Ascending aorta (tissue), 2 donors: ENCODE measurements at places on chromosomes 12 and 14.

DNA sequence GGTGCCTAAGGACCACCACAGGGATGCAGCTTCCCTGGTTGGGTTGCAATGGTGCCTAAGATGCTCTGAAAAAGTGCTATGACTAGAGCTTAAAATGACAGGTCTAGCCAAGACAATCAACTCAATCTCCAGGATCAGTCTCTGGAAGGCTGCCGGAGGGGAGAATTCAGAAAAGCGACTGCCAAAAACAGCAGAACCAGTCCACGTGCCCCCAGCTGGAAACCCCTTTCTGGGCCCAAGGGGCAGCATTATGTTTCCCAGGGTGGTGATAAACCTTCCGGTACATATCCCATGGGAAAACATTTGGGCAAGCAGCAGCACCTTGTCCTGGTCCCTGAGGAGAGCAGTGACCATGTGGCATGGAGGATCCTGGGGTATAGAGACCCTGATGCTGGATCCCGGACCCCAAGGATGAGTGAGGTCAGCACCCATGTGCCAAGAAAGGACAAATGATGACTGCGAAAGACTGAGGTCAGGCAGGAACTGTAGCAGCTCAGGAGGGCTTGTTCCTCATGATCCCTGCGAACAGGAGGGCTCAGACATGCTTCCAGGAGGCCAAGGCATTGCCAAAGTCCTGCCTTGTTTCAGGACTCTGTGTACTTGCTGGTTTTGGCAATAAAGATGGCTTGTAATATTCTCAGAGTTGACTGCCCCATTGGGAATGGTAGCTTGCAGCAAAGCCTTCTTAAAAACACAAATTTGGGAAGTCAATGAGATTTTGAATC, 49.9 kb upstream of the LTBP2 start:
- no peaks in the 10 kb centered on the region for H3K27me3 ChIP-seq
- H3K4me1 ChIP-seq = peaks cover 49% of the 10 kb centered on the region
- H3K27ac ChIP-seq = peak overlapping the region; percentile 88
- peaks cover 22% of the 10 kb centered on the region for H3K36me3 ChIP-seq
- H3K4me3 ChIP-seq = no peak overlapping the region
- peak; percentile 84 for DNase-seq

DNA sequence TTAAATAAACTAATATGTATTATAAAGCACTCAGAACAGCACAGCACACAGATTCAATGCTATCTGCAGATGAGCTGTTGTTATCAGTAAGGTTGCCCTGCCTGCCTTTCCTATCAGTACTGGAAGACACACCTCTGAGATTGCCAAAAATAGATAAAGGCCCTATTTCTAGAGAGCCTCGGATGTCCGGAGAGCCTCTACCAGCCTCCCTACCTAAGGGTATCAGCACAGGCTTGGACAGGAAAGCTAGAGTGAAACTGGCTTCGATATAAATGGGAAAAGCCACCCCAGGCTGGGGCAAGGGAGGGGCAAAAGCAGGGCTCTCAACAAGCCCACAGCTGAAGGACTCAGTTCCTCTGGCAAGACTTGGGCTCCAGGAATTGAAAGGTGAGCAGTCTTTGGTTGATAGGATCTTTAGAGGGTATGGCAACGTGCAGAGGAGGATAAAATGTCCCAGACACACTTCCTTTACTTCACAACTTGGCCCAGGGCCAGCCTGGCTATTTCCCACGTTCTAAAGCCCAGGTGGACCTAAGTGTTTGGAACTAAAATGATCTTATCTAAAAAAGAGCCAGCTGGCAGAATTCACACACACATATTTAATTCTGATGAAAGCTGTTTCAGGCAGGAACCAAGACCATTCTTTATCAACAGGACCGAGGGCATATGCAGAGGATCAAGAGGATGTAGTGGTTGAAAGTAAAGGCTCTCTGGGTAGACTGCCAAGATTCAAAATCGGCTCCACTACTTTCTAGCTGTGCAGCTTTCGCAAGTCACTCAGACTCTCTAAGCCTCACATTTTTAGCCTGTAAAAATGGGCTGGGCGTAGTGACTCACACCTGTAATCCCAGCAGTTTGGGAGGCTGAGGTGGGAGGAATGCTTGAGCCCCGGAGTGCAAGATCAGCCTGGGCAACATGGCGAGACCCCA, 37.8 kb upstream of the ITPR2 start:
- no peak for DNase-seq
- H3K4me3 ChIP-seq = no peak overlapping the region
- no peak overlapping the region for H3K27ac ChIP-seq

GRCh38 chr14:77052281-77053044, 24.0 kb upstream of the IRF2BPL start:
- peaks cover 17% of the 10 kb centered on the region for H3K4me1 ChIP-seq
- no peaks in the 10 kb centered on the region for H3K27me3 ChIP-seq
- no peaks in the 10 kb centered on the region for H3K36me3 ChIP-seq
- DNase-seq = peak; percentile 80
- peak overlapping the region; percentile 79 for H3K27ac ChIP-seq
- no peak overlapping the region for H3K4me3 ChIP-seq

DNA sequence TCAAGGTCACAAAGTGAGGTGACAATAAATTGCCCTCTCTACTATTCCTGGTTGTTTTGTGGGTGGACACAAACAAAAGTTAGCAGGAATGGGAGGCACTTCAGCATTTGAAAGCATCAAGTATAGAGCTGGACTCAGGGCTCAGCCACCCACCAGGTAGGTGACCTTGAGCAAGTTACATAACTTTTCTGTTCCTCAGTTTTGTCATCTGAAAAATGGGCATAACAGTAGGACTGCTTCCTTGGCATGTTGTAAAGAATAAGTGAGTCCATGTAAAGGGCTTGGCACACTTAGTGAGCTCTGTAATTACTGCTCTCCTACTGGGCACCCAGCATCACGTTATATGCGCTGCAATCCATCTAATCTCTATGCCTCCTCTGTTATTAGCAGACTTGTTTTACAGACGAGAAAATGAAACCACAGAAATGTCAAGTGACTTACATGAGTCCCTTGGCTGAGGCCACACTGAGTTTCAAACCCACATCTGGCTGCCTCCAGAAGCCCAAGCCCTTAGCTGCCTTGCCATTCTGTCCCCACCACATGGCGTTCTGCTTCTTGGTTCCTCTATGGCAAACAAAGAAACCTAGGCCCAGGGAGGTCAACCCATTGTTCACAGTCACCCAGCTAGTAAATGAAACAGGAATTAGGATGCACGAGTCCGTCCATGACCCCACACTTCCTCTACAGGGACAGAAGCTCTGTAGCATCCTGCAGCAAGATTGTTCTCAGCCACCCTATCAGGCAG, 63.2 kb upstream of the SLC24A4 start:
- H3K4me3 ChIP-seq = no peak overlapping the region
- H3K36me3 ChIP-seq = no peaks in the 10 kb centered on the region
- DNase-seq = no peak
- H3K27me3 ChIP-seq = no peaks in the 10 kb centered on the region
- H3K27ac ChIP-seq = no peak overlapping the region

DNA sequence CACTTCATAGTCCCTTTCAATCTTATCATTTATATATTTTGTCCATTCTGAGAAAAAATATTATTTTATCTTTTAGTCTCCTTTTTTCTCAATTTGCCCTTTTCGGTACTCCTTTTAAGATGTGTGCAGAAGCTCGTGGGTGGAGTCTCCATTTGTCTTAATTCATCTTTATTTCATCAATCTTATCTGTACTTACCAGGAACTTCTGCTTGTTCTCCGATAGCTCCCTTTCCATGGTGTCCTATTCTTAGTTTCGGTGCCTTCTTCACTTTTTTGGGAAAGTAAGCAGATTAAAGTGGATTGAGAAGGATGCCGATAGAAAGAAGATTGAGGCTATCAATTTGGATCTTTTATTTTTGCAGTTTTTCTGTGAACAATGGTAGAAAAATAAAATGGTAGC, 183.4 kb upstream of the PLEKHA5 start:
- H3K27me3 ChIP-seq = no peaks in the 10 kb centered on the region
- no peaks in the 10 kb centered on the region for H3K36me3 ChIP-seq
- H3K4me1 ChIP-seq = no peaks in the 10 kb centered on the region
- no peak overlapping the region for H3K27ac ChIP-seq
- no peak for DNase-seq

DNA sequence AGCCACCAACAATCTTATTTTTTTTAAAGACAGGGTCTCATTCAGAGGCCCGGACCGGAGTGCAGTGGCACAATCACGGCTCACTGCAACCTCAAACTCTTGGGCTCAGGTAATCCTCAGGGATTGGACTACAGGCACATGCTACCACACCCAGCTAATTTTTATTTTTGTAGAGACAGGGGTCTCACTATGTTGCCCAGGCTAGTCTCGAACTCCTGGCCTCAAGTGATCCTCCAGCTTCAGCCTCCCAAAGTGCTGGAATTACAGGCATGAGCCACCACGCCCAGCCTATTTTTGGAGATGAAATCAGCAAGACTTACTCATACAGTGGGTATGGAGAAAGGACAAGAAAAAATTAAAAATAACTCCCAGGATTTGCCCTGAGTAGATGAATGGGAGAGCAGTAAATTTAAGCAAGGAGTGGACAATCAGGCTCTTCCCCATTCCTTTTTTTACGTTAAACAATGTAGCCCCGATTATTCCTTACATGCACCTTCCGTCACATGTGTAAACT, 13.2 kb downstream of the FMNL3 start:
- H3K36me3 ChIP-seq = no peaks in the 10 kb centered on the region
- H3K27ac ChIP-seq = no peak overlapping the region
- H3K4me3 ChIP-seq = no peak overlapping the region
- no peak for DNase-seq

- no peaks in the 10 kb centered on the region for H3K36me3 ChIP-seq
- no peak overlapping the region for H3K4me3 ChIP-seq
- no peaks in the 10 kb centered on the region for H3K27me3 ChIP-seq
- peak; percentile 22 for DNase-seq
- no peaks in the 10 kb centered on the region for H3K4me1 ChIP-seq
- H3K27ac ChIP-seq = no peak overlapping the region
Measured at GRCh38 chr14:100775351-100775830, 48.7 kb downstream of the DLK1 start.

DNA sequence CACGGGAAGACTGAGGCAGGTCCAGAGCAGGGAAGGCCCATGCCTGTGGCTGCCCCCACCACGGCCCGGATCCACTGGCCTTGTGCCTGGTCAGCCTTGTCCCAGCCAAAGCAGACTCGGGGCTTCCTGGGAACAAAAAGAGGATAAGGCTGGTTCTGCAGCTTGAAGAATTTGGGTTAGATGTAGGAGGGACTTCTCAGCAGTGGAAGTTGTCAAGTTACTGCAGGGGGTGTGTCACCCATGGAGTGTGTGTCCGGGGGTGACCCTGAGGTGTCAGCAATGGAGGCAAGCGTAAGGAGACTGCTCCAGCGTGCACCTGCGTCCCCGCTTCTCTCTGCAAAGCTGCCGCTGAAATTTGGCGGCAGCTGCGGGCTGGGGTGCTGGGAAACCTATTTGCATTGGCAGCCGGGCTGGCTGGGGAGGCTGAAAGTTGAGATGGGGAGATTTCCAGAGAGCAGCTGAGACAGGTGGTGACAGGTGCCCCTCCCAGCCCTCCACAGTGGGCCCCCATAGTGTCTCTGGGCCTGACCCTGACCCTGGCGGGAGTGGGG, 12.5 kb upstream of the TNFAIP2 start:
- no peak overlapping the region for H3K4me3 ChIP-seq
- peak overlapping the region; percentile 6 for H3K27ac ChIP-seq
- H3K27me3 ChIP-seq = no peaks in the 10 kb centered on the region
- H3K36me3 ChIP-seq = no peaks in the 10 kb centered on the region

DNA sequence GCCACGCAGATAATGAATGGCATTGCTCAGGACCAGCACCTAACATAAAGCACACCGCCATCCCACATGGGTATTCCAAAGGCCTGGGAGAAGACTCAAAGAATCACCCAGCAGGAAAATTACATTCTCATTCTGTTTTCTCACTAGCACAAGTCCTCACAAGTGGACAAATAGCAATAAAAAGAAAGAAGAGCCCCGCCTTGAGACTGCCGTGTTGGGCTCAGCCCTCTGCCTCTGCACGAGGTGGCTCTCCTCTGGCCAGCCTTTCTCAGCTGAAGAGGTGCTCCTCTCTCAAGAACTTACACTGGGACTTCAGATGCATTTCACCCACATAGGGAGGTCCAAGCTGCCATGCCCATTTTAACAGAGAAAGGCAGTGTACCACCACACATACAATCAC, 207.5 kb downstream of the SPTSSA start:
- no peaks in the 10 kb centered on the region for H3K27me3 ChIP-seq
- no peak overlapping the region for H3K27ac ChIP-seq
- no peaks in the 10 kb centered on the region for H3K36me3 ChIP-seq
- no peak overlapping the region for H3K4me3 ChIP-seq
- no peak for DNase-seq

GRCh38 chr14:69676723-69677122, 65.3 kb downstream of the SUSD6 start:
- H3K36me3 ChIP-seq = no peaks in the 10 kb centered on the region
- H3K27me3 ChIP-seq = no peaks in the 10 kb centered on the region
- H3K4me1 ChIP-seq = peaks cover 40% of the 10 kb centered on the region
- H3K4me3 ChIP-seq = no peak overlapping the region

DNA sequence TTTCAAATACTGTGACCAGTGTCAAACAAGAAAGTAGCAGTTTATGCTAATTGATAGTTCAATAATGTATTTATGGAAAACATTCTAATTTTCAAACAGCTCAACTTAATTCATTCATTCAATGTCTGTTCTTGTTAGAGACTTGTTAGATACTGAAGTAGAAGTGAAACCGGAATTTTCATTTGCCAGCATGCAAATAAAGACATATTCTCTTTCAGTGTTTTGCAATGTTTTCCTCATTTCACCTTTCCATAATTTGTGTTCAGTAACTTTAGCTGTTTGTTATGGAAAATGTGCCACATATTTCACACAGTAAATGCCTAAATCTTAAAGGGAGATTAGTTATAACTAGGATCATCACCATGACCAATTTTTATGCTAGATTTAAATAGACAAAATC, 21.2 kb downstream of the TAS2R50 start:
- H3K27ac ChIP-seq = no peak overlapping the region
- no peaks in the 10 kb centered on the region for H3K4me1 ChIP-seq
- H3K4me3 ChIP-seq = no peak overlapping the region
- no peaks in the 10 kb centered on the region for H3K36me3 ChIP-seq
- H3K27me3 ChIP-seq = no peaks in the 10 kb centered on the region

- H3K36me3 ChIP-seq = no peaks in the 10 kb centered on the region
- no peak overlapping the region for H3K27ac ChIP-seq
- no peak for DNase-seq
- no peaks in the 10 kb centered on the region for H3K4me1 ChIP-seq
Measured at GRCh38 chr12:111063295-111064026, 143.1 kb upstream of the MYL2 start.

DNA sequence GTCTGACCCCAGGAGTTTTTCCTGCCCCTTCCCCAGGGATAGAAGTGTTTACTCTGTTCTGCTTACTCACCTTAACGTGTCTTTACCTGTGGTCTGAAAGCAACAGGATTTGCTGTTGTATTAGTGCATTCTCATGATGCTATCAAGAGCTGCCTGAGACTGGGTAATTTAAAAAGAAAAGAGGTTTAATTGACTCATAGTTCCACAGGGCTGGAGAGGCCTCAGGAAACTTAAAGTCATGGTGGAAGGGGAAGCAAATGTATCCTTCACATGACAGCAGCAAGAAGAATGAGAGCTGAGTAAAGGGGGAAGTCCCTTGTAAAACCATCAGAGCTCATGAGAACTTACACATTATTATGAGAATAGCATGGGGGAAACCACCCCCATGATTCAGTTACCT, 240.4 kb downstream of the SNAPC1 start:
- DNase-seq = no peak
- no peaks in the 10 kb centered on the region for H3K36me3 ChIP-seq
- no peaks in the 10 kb centered on the region for H3K27me3 ChIP-seq
- no peak overlapping the region for H3K4me3 ChIP-seq
